ENCODE measurements at places on chromosomes 4 and X. TPM values are rescaled to one million over a fixed set of nuclear protein-coding genes. Genes with fewer than 3 reads are reported as not detected.

The CFI gene
- polyA plus RNA-seq: 2.2 TPM

The L1CAM gene
- polyA plus RNA-seq: 91.5 TPM

The ODAPH gene
- not detected for polyA plus RNA-seq

The ARAP2 gene
- polyA plus RNA-seq: 2.2 TPM

The TRIM61 gene
- polyA plus RNA-seq: not detected

The PSAPL1 gene
- polyA plus RNA-seq: not detected

The NPFFR2 gene
- not detected for polyA plus RNA-seq

The USP17L11 gene
- polyA plus RNA-seq: not detected

The MAGEC3 gene
- not detected for polyA plus RNA-seq

DNA sequence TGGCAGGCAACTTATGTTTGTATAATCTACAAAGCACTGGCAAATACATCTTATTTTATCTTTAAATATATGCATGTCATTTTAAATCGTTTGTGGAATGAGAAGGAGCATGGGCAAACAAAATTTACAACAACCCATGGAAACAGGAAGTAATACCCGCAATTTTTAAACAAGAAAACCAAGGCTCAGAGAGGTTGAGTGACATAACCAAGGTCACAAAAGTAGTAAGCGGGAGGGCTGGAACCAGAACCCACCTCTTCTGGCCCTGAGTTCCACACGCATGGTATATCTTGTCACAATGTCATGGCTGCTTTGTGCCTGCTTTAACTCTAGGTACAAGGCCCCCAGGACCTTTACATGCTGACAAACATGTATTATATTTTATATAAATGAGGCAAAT lies 52.9 kb downstream of the SLC7A11 start:
- DNase-seq: no peak

GRCh38 chr4:25494166-25494565 lies 117.1 kb downstream of the ANAPC4 start:
- no peak for DNase-seq

DNA sequence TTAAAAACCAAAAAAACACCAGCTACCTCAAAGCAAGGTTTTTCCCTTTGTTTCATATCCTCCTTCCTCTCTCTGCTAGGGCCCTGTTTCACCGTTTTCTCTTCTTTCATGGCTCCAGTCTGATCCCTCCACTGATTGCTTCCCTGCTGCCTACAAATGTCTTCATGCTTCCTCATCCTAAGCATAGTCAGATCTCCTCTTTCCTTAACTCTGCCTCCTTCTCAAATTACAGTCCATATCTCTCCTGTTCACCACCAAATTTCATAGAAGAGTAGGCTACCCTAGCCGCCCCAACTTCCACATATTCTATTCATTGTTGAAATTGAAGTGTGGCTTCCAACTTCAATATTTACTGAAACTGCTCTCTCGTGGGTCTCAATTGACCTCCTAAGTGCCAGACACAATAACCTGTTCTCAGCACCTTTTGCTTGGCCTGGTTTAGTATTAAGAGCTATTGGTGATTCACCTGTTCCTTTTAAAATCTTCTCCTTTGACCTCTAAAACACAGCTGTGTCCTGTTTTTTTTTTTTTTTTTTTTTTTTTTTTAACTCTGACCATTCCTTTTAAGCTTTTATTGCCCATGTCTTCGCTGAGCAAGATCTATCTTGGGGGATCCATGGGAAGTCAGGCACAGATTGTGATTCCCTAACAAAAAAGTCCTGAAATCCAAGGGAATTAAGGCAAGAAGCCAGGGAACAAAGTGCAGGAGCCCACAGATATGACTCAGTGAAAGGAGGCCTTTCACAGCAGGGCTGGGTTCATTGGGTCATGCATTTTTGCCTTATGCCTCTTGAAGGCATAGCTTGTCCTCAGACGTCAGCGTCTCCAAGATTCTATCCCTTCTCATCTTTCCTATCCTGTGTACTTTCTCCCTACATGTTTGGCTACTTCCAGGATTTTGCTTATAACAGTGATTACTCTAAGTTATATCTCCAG lies 85.4 kb downstream of the RPS3A start:
- DNase-seq: no peak

GRCh38 chr4:89549907-89550306 lies 242.3 kb upstream of the GPRIN3 start:
- DNase-seq: no peak

DNA sequence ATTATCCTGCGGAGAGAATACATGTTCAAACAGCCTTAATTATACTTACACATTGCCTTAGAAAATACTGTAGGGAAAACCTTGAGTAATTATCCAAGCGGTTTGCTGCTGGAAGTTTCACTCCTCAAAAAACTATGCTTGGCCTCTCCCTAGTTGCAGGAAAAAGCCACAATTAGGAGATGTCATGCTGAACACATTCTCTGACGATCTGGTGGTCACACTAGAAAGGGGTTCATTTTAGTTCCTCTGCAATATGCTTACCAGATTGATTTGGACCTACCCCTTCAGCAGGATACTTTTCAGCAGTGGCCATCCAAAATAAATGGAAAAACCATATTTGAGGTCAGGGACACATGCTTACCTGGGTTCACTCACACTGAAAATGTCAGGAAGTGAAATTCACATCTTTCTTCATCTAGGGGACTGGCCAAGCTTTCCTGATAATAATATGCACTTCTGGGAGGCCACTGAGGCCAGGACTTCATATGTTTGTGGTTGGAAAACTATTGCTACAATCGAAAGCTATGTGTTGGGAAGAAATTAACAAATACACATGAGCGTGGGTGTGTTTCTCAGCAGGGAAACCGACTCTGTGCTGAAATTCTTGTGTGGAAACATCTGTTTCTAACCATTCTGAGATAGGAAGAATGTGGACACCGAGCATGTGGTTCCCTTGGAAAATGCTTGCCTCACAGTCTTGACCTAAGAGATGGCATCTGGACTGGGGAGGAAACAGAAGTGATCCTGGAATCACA lies 68.8 kb downstream of the ATXN3L start:
- no peak for DNase-seq

DNA sequence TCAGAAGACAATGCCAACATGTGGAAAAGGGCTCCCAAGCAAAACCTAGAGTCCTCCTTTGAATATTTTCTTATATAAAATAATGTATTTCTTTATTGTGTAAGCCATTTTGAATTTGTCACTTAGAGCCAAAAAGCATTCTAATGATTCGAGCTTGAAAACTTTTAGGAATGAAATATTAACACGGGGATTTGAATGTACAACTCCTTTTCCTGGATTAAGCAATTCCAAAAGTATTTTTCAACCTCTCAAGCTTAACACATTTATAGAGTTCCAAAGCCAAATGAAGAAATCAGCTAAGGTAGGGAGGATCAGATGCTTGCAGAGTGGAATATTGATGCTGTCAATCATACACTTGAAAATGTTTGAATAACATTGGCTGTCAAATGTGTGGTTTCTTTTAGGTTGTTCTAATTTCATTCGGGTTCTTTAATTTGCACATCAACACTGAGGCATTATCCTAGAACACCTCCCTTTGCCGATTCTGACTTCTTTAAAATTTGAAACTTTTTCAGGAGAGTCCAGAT lies 67.2 kb upstream of the ETNPPL start:
- no peak for DNase-seq

GRCh38 chrX:789096-789495 lies 158.5 kb downstream of the SHOX start:
- DNase-seq: no peak

DNA sequence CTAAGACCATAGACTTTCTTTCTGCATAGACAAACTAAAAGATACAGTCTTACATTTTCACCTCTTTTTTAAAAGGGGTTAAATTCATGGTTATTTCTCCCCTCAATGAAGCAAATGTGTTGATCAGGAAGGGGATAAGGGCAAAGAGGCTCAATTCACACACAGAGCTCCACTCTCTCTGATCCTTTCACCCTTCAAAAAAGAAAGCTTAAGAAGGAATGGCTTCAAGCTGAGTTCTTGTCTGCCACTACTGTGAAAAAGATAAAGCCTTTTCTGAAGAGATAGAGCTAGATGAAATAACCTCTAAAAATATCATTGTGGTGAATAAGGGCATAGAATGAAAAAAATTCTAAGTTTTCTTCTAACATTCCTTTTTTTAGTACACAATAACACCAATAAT lies 28.3 kb downstream of the SEPSECS start:
- peak; percentile 89 for DNase-seq

GRCh38 chr4:121720109-121720508 lies 23.3 kb upstream of the ANXA5 start:
- no peak for DNase-seq

GRCh38 chr4:6969826-6970800 lies 60.5 kb downstream of the TBC1D14 start:
- DNase-seq: no peak

DNA sequence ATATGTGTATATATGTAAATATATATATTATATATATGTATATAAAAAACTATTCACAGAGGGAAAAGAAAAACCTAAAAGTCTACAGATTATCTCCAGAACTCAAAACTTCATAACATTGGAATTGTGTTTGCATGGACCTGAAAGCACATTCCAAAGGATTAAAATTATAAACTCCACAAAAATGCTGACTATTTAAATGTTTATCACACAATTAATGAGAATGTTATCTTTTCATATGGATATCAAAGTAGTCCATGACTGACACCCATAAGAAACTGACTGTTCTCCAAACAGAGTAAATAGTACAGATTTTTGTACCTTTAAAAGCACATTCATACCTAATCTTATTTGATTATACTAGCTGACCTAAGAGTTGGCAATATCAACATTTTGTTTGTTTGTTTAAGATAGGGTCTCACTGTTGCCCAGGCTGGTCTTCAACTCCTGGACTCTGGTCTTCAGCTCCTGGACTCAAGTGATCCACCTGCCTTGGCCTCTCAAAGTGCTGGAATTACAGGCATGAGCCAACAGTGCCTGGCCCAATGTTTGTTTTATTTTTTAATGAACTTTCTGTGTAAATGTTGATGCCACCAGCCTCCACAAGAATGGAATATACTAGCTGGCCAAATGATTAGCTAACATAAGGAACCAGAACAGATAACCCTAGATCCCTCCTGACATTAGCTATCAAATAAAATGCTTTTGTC lies 50.0 kb downstream of the SLC39A8 start:
- no peak for DNase-seq

DNA sequence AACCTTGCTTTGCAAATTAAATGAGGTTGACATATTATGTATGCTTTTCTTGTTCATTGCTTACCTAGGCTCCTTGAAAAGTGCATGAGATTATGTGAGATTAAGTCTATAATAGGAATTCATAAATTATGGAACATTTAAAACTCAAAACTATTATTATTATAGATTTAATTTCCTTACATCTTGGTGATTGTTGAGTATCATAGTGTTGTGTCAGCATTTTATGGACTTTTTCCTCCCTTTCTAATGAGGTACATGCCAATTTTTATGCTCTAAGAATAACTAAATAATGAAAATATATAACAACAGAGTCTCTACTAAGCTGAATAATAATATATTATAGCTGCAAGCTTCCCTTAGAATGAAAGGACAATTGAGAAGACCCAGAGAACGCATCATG lies 848.8 kb upstream of the AADAT start:
- DNase-seq: no peak

GRCh38 chr4:169239221-169239905 lies 31.4 kb downstream of the SH3RF1 start:
- DNase-seq: no peak

DNA sequence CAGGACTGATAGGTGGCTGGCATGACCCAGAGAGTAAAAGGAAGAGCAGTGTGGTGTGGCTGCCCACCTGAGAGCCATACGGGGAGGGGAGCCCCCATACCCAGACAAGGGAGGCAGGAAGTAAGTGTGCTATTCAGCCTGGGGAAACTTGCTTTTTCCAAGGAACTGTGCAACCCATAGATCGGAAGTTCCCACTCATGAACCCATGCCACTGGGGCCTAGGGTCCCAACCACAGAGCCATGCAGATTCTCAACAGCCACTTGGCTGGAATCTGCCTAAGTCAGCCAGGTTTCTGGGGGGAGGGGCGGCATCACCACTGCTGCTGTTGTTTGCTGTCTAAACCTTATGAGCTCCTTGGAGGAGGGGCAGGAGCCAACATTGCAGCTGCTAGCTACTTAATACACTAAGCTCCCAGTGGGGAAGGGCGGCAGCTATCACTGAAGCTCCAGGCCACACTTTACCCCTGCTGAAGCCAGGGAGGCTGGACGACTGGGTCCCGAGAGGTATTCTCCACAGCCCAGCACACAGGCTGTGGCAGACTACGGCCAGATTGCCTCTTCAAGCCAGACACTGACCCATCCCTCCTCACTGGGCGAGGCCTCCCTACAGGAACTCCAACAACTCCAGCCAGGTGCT lies 410.4 kb downstream of the INPP4B start:
- no peak for DNase-seq

GRCh38 chr4:20831746-20832145 lies 131.5 kb downstream of the PACRGL start:
- DNase-seq: no peak

- no peak for DNase-seq
These were observed 210.7 kb upstream of the EOLA2 start for GRCh38 chrX:150148749-150149672.

- DNase-seq: no peak
These were observed 67.6 kb upstream of the TMEM150C start for GRCh38 chr4:82629238-82630000.

GRCh38 chrX:132488819-132489577 lies at the start of gene MBNL3:
TSS of gene MBNL3 (minus strand) at chrX:132489038. CDS start at chrX:132439611, 49,427 bp downstream.
- DNase-seq: peak; percentile 76

DNA sequence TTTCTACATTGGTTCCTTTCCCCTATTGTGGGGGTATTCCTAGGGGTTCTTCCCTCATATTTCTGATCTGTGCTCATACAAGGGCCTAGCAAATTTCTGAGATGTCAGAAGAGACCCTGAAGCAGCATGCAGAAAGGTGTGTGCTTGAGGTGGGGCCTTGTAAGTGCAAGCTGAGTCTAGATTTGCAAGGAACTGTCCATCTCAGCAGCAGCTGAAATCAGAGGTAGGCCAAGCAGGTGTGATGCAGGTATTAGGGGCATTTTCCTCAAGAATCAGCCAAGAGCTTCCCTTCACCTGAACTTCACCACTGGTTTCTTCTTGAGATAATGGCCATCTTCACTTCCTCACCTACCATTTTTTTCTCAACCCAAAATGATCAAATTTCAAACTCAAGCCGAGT lies 45.1 kb downstream of the ASB9 start:
- DNase-seq: no peak
